ENCODE measurements at places on chromosomes 3 and 15.

DNA sequence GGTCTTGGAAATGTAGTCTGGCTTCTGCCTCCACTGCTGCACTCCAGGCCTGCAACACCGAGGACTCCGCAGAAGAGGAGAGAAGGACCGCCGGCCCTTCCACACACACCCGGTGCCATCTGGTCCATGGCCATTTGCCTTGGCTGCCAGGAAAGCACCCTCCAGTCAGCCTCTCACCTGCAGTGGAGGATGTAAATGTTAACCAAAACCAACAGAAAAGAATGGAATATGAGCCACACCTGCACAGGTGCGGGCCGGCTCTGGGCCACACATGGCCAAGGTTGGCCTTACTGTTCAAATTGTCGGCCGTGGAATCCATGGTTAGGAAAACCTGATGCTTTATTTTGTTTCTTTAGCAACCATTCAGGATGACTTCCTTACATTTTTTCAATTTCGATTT lies 178.3 kb upstream of the C2CD4B start:
- no peak for DNase-seq

- DNase-seq = no peak
Observed at GRCh38 chr15:70324001-70324974, 226.6 kb upstream of the TLE3 start.

GRCh38 chr3:13072239-13072599 lies 1.0 kb downstream of the IQSEC1 start:
- DNase-seq = no peak

DNA sequence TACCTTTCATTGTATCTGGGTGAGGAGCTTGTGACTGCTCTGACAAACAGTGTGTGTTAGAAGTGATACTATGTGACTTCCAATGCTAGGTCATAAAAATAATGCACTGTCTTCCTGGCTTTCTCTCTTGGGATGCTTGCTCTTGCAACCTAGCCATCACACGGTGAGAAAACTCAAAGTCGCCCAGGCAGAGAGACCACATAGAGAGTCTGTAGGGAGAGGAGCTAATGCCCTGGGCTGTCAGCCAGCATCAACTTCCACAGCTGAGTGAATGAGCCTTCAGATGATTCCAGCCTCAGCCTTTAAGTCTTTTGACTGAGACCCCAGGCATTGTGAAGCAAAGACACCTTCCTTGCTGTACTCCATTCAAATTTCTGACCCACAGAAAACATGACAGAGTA lies 220.6 kb upstream of the SGO1 start:
- no peak for DNase-seq

GRCh38 chr15:98169551-98169950 lies 209.0 kb downstream of the ARRDC4 start:
- no peak for DNase-seq

DNA sequence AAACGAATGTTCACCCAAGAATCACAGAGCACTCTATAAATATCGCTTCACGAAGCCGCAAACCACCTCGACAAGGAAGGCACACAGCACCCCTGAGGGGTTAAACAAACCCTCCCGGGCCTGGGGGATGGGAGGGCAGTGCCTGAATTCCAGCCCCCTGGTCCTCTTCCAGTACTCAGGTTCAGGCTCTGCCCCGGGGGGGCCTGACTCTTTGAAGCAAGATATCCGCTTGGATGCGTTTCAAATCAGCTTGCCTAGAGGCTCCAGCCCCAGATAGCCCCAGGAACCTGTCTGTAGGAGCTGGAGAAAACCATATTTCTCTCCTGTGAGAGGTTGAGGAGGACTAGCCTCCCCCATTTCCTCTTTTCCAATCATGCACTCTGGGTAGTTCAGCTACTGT lies 194.7 kb downstream of the WNT5A start:
- no peak for DNase-seq

DNA sequence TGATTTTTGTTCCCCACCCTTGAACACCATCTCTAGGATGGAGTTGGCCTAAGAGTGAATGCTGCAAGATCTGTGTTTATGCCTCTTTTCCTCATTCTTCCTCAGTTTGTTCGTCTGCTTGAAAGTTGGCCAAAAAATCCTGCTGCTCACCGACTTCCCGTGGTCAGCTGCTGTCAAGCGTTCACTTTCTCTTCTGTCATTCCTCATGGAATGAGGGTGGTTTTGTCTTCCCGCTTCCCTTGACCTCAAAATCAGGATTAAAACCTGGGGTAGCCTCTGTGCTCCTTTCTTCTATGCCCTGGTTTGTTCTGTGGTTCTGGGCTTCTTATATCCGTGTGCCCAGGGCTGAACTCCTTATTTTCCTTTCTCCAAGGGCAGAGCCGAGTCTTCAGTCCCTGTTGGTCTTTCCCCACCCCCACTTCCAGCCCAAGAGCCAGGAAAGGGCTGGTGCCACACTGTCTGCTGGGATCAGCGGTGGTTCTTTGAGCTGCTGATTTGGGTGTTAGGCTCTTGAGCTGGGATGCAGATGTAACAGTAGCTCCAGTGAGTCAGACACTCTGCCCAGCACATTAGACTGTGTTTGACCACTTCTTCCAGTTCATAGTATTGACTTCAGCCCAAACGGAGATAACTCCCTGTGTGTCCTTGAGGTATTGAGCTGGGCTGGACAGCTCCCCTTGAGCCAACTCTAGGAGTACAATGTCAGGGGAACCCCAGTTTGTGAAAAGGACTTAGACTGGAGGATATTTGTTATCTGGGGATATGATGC lies 2.3 kb downstream of the SERF2 start:
- DNase-seq = no peak

DNA sequence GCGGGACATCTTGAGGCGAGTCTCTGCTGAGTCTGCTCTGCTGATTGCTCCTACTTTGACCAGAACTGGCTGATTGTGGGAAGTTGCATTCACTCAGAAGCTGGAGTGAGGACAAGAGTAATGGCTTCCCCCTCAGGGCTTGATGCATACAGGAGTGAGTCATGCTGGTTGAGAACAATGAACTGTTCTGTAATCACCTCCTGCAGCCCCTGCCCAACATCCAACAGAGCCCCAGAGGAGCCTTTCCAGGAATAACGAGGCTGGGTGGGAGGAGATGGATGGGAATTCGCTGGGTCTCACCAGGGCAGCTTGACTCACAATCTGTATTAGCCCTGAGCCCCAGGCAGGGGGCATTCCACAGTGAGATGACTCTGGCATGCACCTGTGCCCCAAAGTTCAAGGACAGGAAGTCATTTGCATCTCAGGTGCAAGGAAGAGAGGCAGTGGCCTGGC lies 85.0 kb downstream of the RAB11A start:
- DNase-seq = no peak

- DNase-seq = no peak
Observed at GRCh38 chr15:65044724-65045481, at the start of gene SLC51B. Gene SLC51B (plus strand): TSS chr15:65045387. CDS start chr15:65050005, 4,618 bp downstream.

GRCh38 chr3:99505646-99506269 lies 132.6 kb upstream of the COL8A1 start:
- DNase-seq = no peak

- DNase-seq = no peak
Observed at GRCh38 chr15:31359702-31360111, 33.1 kb downstream of the KLF13 start.

GRCh38 chr3:151875759-151876158 lies 2.3 kb downstream of the SUCNR1 start:
- DNase-seq = no peak

DNA sequence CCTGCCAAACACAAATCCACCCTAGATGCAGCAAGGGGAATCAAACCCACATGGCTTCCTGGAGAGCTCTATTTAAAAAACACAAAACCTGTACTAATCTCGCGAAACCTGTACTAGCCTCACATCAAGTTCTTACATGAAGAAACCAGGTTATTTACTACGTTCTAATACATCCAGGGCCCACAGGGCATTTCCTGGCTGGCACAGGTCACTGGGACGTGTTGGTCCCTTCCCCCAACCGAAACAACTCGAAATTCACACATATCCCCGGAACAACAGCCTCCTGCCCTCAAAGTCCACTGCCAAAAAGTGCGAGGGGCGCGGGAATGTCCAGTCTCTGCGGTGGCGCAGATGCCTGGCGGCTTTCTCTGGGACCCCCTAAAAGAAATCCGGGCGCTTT lies 955 bp downstream of the CDCP1 start:
- no peak for DNase-seq

GRCh38 chr3:190076601-190077394 lies 43.9 kb downstream of the P3H2 start:
- no peak for DNase-seq

DNA sequence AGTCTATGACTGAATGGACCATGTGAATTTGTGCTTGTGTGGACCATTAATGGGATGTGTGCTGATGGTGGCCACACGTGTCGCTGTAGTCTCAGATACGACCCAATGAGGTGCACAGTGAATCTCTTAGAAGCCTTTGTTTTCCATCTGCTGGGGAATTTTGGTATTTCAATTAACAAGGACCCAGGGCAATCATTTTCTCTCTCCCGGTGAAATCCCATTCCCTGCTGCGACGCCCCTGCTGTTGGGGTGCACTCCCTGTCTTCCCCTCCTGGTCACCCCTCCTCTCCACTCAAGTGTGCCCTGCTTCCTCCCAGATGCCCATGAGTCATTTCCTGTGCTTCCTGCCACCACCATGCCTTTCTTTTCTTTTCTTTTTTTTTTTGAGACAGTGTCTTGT lies 32.7 kb downstream of the EBLN2 start:
- DNase-seq = no peak

DNA sequence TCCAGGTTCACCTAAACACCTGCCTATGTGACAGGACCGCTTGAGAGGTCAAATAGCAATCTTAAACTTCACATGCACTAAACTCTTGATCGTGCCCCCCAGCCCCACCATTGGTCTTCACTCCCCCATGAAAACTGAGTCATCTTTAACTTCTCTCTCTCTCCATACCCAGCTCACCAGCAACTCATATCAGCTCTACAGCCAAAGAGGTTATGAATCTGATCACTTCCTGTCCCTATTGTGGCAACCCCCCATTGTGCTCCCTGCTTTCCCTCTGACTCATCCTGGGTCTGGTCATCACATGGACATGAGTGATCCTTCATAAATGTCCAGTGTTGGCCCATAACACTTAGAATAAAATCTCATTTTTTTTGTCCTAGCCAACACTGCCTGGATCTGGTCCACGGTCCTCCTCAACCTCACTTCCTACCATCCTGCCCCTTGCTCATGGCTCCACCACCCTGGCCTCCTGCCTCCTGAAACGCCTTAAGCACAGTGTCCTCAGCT lies 103.4 kb upstream of the HACD2 start:
- DNase-seq = no peak

GRCh38 chr15:66739287-66739686 lies 37.3 kb downstream of the SMAD6 start:
- DNase-seq = no peak

DNA sequence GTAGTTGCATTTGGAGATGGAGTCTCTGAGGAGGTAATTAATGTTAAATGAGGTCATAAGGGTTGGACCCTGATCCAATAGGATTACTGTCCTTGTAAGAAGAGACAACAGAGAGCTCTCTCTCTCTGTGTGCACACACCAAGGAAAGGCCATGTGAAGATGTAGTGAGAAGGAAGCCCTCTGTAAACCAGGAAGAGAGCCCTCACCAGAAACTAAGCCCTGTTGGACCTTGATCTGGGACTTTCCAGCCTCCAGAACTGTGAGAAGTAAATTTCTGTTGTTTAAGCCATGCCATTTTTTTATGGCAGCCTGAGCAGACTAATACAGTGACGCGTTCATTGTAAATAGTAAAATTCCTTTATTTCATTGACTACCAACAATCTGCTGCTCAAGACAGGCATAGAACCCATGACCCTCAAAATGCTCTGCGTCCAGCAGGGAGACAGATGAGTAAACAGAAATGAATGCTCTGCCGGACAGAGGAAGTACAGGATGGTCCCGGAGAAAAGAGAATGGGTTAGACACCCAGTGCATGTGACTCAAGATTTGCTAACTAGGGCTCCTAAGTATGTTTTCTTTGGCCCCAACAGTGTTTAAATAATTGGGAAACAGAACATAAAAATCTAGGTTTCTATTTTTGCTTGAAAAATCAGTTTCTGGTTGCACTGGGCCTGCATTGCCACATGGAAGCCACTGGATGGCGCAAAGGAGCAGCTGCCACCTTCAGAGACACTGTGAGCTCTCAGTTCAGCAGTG lies 37.9 kb upstream of the TNFAIP8L3 start:
- peak; percentile 41 for DNase-seq

DNA sequence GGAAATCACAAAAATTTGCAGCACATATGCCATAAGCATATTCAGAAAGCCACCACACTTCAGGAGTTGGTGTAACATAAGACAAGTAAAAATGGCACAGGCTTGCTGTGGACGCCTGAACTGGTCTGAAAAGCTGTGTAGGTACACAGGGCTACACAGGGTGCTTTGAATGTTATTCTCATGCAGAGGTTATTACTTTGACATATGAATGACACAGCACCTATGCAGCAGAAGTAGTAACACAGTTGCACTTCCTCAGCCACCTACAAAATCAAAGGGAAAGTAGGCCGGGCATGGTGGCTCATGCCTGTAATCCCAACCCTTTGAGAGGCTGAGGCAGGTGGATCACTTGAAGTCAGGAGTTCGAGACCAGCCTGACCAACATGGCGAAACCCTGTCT lies 54.5 kb downstream of the OSBPL10 start:
- DNase-seq = no peak

DNA sequence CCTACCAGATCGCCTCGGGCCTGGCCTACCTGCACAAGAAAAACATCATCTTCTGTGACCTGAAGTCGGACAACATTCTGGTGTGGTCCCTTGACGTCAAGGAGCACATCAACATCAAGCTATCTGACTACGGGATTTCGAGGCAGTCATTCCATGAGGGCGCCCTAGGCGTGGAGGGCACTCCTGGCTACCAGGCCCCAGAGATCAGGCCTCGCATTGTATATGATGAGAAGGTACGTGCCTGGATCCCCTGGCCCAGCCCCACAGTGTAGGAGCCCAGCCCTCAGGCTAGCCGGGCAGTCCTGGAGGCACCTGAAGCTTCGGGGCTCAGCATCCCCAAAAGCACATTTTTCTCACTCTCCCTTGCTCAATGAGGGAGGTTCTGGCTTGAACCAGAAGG lies 135.8 kb downstream of the LRRK1 start:
- no peak for DNase-seq

DNA sequence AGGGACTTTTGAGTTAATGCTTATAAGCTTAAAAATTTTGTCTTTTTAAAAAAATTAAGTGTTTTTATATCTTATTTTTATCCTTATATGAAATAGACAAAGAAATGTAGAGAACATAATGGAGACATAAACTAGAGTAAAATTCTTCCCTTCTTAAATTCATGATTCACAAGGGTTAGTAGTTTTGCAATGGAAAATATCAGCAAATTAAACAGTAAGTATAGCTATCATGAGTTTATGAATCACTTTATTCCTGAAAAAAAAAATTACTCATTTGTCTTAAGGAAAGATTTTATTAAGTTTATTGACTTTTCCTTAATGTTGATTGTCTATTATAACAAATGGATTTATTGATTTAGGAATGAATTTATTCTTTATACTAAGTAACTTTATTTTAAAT lies 4.3 kb downstream of the ATP6V1A start:
- DNase-seq = no peak
